ENCODE measurements at places on chromosomes 3 and 15.

- DNase-seq = no peak
Measured at GRCh38 chr3:183577346-183577745, 21.8 kb upstream of the KLHL6 start.

- DNase-seq = no peak
Measured at GRCh38 chr3:66227915-66228314, 7.1 kb downstream of the SLC25A26 start.

- DNase-seq = no peak
Measured at GRCh38 chr3:62238431-62238830, 134.9 kb downstream of the FEZF2 start.

DNA sequence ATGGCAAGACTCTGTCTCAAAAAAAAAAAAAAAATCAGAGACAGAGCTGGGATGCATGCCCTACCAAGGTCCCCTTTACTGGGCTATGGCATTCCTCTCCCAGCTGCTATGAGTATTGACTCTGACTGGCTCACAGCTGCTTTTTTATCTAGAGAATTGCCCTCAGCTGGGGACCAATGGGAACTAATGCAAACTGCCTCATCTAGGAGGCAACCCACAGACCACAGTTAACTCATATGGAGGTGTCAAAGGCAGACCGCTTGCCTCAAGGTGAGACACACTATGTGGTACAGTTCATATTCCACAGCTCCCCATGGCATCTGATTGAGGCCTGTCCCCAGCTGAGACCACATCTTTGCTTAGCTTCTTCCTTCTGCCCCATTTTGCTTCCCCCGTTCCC lies 183.5 kb upstream of the EOMES start:
- no peak for DNase-seq

DNA sequence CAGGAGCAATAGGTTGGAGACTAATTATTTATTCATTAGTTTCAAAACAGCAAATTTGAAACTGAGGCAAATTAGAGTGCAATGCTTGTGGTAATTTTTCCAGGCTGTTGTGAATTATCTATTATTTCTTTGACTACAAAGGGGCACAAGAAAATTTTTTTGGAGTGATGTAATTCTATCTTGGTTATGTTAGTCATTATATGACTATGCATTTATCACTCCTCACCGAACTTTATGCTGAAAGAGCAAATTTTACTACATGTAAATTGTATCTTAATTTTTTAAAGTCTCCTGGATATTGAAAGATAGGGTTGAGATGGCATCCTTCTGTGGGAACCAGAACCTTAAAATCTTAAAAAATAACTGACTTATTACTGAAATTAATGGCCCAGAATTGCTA lies 320.0 kb upstream of the ROBO1 start:
- DNase-seq = no peak

DNA sequence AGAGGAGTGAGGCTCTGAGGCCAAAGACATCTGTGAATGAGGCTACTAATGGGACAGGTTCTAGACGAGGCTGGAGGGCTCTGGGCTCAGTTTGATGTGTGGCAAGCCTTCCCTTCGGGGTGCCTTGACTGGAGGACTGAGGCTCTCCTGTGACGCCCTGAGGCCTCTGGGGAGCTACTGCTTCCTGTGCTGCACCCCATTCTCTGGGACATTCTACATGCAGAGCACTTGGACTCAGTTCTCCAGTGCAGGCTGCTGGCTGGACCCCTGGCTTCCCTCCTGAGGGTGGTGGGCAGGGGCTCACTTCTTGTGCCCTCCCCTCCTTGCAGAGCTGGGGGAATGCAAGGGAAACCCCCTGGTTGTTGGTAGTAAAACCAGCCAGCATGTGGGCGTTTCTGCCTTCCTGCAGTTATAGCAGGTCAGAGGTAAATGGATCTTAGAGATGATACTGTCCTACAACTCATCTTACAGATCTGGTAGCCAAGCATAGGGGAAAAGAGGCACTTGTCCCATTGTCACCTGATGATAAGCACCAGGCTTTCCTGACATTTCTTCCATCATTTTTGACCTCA lies 133.3 kb downstream of the CHDH start:
- DNase-seq = no peak

Measured in stimulated activated CD4-positive, alpha-beta T cell treated with anti-CD3 and anti-CD28 coated beads, Interleukin-15, amount 100 ng/mL, for 48 hours (primary cell).